Skeletal muscle cell (primary cell): ENCODE measurements at places on chromosomes 5 and 9.

DNA sequence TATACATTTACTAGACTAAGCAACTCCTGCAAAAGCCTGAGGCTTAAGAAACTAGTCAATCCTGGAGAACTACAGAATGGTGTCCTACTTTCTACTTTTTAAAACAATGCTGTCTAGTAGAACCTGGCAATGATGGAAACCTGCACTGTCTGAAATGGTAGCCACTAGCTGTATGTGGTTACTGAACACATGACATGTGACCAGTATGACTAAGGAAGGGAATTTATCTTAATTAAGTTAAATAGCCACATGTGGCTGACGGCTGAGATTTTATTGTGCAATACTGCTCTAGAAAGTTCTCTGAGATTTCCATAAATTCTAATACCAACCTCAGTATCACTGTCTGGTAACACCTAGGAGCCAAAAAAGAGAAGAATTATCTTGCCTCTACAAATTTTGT lies 44.9 kb upstream of the RAPGEF6 start:
- DNase-seq, result peak; percentile 24

DNA sequence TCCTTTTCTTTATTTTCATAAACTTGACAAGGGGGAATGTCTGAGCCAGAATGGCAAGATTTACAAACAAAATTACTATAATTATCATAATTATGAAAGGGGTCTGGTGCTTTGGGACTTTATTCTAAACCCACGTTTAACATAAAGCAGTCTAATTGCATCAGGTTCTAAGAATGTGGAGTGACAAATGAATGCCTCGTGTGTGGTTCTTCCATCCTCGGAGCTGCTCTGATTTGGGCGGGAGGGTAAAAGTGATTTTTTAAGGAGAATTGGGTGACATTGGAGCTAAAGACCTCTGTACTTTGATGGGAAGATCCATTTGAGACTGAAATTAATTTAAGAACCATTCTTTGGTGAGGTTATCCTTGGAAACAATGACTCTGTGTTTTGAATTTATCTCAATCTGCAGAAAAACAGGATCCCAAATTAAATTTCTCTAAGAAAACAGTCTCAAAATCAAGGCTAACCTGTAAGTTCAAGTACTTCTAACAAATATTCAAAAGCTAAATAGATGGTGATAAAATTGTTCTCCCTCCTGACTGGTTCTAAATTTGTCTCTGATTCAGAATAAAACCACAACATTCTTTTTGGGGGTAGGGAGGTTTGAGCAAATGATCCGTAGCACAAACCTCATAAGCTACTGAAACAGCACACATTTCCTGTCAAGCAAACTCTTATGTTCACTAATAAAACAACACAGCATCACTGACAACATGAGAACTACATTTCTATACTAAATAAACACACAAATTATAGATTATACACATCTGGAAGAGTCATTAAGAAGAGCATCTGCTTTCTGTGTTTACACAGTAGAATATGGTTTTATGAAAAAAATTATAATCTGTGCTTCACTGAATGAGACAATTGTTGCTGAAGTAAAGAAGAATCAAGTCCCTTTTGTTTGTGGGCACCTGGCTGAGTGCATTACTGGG lies 85.5 kb downstream of the DCP2 start:
- DNase-seq, result no peak

DNA sequence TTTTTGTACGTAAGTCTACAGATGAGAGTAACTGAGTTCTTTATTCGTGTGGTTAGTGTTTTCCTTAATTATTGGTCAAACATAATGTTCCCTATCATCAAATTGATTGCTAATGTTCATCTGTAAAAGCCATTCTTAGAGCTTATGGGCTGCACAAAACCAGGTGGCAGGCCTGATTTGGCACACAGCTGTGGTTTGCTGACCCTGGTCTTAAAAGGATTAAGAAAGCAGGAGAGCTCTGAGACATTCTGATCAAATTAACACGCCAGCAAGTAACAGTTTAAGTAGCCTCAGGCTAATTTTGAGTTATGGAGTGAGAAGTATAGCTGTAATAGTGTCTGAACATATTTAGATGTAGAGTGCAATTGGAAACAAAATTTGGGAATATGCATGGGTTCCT lies 63.2 kb downstream of the PRR16 start:
- no peak for DNase-seq

- no peak for DNase-seq
These were observed 5.7 kb upstream of the SMU1 start for GRCh38 chr9:33082128-33082527.

DNA sequence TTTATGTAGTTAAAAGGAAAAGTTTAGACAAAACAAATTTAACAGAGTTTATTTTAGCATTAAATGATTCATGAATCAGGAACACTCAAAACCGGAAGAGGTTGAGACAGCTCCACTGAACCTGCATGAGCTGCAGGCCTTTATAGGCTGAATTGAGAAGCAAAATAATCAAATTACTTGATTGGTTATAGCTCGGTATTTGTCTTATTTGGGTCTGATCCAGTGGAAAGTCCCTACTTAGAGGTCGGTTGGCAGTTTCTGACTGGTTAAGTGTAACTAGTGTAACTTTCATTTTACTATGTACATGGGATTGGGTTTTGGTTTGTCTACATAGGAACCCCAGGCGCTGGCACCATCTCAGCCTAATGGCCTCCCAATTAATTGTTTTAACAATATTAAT lies 74.1 kb upstream of the PIK3R1 start:
- no peak for DNase-seq

GRCh38 chr5:72604111-72604797 lies 97.0 kb upstream of the ZNF366 start:
- DNase-seq, result peak; percentile 66

GRCh38 chr9:132126680-132127236 lies 35.1 kb upstream of the NTNG2 start:
- DNase-seq, result no peak

GRCh38 chr9:12391839-12392509 lies 301.2 kb upstream of the TYRP1 start:
- no peak for DNase-seq

DNA sequence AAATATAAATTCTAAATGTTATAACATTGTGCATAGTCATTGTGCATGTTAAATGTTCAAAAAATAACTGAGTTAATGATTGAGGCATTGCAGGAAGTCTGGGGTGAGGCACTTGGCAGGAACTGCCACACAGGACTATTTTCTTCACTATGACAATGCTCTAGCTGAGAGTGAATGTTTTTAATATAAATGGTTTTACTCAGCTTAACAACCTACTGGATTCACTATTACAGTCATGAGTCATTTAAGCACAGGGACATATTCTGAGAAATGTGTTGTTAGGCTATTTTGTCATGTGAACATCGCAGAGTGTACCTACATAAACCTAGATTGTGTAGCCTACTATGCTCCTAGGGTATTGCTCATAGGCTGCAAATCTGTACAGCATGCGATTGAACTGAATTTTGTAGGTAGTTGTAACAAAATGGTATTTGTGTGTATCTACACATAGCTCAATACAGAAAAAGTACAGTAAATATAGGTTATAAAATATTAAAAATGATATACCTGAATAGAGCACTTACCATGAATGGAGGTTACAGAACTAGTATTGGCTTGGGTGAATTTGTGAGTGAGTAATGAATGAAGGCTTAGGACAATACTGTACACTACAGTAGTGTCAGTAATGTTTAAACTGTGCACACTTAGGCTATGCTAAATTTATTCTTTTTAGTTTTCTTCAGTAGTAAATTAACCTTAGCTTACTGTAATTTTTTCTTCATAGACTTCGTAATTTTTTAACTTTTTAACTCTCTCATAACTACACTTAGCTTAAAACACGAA lies 346.1 kb upstream of the PTGER4 start:
- peak; percentile 25 for DNase-seq

DNA sequence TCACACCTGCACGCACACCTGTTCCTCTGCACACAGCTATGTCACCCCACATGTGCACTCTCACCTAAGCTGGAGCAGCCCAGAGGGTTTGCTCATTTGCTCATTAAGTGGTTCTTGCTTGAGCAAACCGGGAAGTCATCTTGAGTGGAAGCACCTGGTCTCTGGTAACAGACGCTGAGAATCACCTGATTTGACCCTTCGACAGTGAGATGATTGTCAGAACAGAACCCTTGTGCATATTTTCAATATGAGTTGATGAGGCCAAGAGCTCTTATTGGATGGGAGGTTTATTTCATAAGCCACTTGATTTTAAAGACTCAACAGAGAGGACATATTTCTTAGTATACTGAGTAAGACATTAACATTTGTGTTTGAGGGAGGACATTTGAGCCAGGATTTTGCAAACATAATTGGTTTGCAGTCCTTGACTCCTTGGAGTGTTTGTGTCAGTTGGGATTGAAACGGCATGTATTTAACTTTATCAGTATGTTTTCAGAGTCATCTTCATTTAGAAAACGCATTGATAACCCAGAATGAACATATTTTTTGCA lies 22.1 kb upstream of the LPCAT1 start:
- no peak for DNase-seq

GRCh38 chr5:148937830-148938521 lies 111.6 kb downstream of the ADRB2 start:
- no peak for DNase-seq

DNA sequence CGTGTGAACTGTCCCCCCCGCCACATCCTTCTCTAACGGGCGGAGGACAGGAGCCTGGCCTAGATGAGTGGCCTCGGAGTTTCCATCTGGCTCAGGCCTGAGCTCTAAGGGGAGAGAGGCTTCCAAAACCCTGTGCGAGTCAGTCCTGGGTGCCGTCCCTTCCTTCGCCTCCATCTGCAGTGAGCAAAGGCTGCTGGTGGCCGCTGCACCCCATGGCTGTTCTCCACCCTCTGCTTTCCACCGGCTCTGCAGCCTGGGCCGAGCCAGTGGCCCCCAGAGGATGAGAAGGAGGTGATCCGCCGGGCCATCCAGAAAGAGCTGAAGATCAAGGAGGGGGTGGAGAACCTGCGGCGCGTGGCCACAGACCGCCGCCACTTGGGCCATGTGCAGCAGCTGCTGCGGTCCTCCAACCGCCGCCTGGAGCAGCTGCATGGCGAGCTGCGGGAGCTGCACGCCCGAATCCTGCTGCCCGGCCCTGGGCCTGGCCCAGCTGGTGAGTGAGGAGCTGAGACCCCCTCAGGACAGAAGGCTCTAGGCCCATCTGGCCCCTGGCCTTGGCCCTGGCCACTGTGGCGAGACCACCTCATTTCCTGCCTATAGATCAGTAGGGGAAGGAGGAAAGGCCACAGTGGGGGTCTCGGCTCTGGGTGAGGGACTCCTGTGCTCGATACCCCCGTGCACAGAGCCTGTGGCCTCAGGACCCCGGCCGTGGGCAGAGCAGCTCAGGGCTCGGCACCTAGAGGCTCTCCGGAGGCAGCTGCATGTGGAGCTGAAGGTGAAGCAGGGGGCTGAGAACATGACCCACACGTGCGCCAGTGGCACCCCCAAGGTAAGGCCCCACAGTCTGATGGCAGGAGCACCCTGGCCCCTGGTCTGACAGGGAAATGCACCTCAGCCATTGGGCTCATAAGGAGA lies 3.0 kb downstream of the PKN3 start:
- no peak for DNase-seq

DNA sequence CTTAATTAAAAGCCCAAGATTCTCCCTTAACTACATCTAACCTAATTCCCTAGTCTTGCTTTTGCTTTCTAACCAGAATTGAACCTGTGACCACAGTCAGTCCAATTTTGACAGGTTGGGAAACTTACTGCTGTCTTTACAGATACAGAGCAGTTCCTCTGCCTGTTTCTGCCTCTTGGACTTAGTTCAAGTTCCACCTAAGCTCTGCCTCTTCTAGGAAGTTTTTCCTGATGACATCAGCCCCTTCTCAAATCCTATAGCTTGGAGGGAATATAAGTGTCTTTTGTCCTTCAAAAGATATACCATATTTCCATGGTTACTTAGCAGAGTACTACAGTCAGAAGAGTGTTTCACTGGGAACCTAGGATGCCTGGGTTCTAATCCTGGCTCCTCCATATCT lies 31.7 kb downstream of the BRINP1 start:
- no peak for DNase-seq

DNA sequence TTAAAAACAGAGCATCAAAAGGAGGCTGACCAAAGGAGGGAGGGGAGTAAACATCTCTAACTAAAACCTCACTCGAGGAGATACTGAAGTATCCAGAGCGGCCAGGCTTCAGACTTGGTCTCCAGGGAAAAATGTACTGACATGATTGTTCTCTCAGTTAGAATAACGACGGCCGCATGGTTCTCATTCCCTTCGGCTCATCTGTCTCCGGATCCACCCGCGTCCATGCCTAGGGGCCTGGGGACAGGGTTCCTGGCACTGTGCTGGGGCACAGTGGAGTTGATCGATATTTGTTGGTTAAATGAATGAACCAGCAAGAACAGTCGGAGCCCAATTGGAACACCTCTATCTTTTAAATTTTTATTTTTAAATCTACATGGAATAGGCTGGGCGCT lies 167.1 kb upstream of the PHYKPL start:
- no peak for DNase-seq

DNA sequence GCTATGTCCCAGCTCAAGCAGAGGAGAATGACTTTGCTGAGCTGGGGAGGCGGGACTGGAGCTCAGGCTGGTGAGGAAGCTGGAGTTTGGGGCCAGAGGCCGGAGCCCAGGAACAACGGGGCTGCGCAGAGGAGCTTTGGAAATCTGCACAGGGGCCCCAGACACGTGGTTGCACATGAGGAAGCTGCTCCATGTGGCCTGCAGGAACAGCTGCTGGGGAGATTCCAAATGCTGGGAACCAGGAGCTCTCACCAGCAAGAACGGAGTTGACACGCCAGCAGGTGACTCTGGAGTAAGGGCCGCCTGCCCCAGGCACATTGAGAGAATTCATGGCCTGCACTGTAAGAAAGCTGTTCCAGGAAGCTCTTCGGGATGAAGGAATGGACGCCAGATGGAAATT lies 91.0 kb downstream of the OLFM1 start:
- no peak for DNase-seq

DNA sequence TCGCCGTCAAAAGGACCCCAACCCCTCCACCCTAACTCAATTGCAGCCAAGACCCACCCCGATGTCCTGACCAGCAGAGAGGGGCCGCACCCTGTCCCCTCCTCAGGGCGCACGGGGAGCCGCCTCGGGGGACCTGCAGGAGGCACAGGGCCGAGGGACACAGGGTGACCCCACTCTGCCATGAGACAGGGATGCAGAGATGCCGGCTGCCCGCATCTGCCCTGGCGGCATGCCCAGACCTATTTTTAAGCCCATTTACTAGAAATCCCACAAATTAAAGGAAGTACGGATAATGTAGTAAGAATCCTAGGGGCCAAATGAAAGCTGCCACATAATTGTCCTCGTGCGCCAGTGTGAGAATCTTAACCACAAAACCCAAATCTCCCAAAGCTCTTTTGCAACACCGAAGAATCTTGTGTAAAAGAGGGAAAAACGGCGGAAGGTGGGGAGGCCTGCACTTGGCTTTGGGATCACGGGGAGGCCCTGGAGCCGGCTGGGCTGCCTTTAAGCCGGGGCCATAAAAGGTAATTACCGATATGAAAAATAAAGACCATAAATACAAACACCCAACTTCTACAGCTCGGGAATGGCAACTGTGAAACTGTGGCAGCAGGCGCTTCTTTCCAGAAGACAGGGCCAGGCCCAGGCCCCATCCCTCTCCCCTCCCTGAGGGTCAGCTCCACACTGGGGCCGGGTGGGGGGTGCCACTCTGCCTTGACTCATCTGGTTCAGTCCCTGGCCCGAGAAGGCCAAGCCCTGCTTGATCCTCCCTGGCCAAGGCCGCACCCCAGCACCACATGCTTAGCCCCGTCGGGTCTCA lies 35.0 kb downstream of the NACC2 start:
- DNase-seq, result peak; percentile 32

GRCh38 chr5:125120012-125120411 lies 373.6 kb upstream of the ZNF608 start:
- DNase-seq, result no peak

GRCh38 chr5:67541875-67542274 lies 345.3 kb upstream of the CD180 start:
- DNase-seq, result no peak
